ENCODE measurements at places on chromosomes 7 and 10. TPM values are rescaled to one million over a fixed set of nuclear protein-coding genes. Genes with fewer than 3 reads are reported as not detected.

The PGAM2 gene
- 0.85 TPM for total RNA-seq

The GRM3 gene
- 0.17 TPM for total RNA-seq

The FGFBP3 gene
- 0.88 TPM for total RNA-seq

The PDLIM1 gene
- total RNA-seq = 61.4 TPM

The LRRC17 gene
- 3.2 TPM for total RNA-seq

The NRP1 gene
- total RNA-seq = 95.8 TPM

The FOXI2 gene
- total RNA-seq = not detected

The CNPY1 gene
- total RNA-seq = not detected

The SPDYE11 gene
- total RNA-seq = not detected

The LRMDA gene
- total RNA-seq = 15.5 TPM

The SCIN gene
- total RNA-seq = 24.7 TPM

The LRRC18 gene
- total RNA-seq = 4.5 TPM

The C10orf90 gene
- total RNA-seq = not detected

The ZKSCAN5 gene
- 9.7 TPM for total RNA-seq

The KLLN gene
- 1.1 TPM for total RNA-seq

The CCL26 gene
- not detected for total RNA-seq

The AKR1C1 gene
- total RNA-seq = 55.1 TPM

The LRIT1 gene
- not detected for total RNA-seq

The CTAGE8 gene
- total RNA-seq = 0.92 TPM

The CREB5 gene
- total RNA-seq = 23.1 TPM

The INMT gene
- total RNA-seq = 157 TPM

The WIPF3 gene
- total RNA-seq = 0.20 TPM

The NPSR1 gene
- not detected for total RNA-seq

The TMEM213 gene
- not detected for total RNA-seq

The SLC26A5 gene
- 0.77 TPM for total RNA-seq

The NKX2-3 gene
- total RNA-seq = not detected

The CPA4 gene
- 0.55 TPM for total RNA-seq

The ADAM12 gene
- 1.3 TPM for total RNA-seq

The HOXA9 gene
- 0.11 TPM for total RNA-seq

The TRIM8 gene
- 173 TPM for total RNA-seq

The LRRD1 gene
- 0.63 TPM for total RNA-seq

The UNC5B gene
- 23.8 TPM for total RNA-seq

The HPSE2 gene
- total RNA-seq = 47.3 TPM

The MMD2 gene
- not detected for total RNA-seq

The CPEB3 gene
- 4.3 TPM for total RNA-seq

The MOGAT3 gene
- total RNA-seq = not detected

The BLNK gene
- total RNA-seq = 18.7 TPM

The ZNF467 gene
- total RNA-seq = 27.2 TPM

The ENTPD7 gene
- total RNA-seq = 12.9 TPM

The SPDYE2 gene
- 0.23 TPM for total RNA-seq

The STOX1 gene
- total RNA-seq = 5.8 TPM

The OR2A1 gene
- not detected for total RNA-seq

The METTL27 gene
- total RNA-seq = 22.1 TPM

The RBM20 gene
- total RNA-seq = 3.3 TPM

The BTBD16 gene
- not detected for total RNA-seq

The AGBL3 gene
- 5.2 TPM for total RNA-seq

The UCMA gene
- total RNA-seq = 0.91 TPM

The PALD1 gene
- 19.7 TPM for total RNA-seq

The PNLIP gene
- 2.9 TPM for total RNA-seq

The CHRM2 gene
- total RNA-seq = 0.68 TPM

The SYT15B gene
- 59.8 TPM for total RNA-seq

The C7orf57 gene
- total RNA-seq = 9.4 TPM

The MALRD1 gene
- 17.9 TPM for total RNA-seq

The ELMO1 gene
- 183 TPM for total RNA-seq

The LIPF gene
- not detected for total RNA-seq

The TSPAN13 gene
- 143 TPM for total RNA-seq
